LNCaP clone FGC (cell line): ENCODE measurements at places on chromosomes 1 and 21.

DNA sequence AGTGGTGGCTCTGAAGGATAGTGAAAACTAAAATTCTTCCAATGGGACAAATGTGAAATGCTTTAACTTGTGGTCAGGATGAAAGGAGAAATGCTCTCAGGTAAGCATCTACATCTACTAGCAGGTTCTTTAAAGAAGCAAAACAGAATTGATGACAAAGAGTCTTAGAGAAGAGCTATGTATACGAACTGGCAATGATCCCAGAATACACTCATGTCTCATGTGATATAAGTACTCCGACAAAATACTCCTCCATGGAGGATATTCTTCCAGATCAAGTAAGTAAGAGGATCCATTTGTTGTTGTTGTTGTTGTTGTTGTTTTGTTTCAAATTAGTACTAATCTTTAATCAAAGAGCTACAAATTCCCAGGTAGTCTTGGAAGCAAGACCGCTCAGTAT lies 174.0 kb upstream of the ATP1B1 start:
- no peak for DNase-seq

GRCh38 chr1:37949524-37950152 lies 2.8 kb upstream of the INPP5B start:
- DNase-seq = no peak

- no peak for DNase-seq
Measured at GRCh38 chr1:168686666-168687065, 42.3 kb downstream of the DPT start.

- DNase-seq = no peak
Measured at GRCh38 chr21:15159382-15160020, 94.7 kb upstream of the NRIP1 start.

DNA sequence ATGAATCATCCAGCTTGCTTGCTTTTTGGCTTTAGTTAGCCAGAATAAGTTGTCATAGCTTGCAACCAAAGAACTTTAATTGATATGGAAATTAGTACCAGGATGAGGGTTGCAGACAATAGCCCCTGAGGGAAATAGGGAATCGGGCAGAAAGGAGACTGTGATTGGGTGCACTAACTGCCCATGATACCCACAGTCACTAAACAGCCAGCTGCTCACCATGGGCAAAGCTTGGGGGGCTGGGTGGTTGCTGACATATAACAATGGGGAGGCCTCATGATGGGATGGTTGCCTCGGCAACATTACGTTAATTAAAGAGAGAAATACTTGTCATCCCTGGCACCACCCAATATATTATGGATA lies 17.8 kb upstream of the PLA2G2E start:
- no peak for DNase-seq

GRCh38 chr1:22665752-22666151 lies 12.7 kb downstream of the C1QB start:
- no peak for DNase-seq

GRCh38 chr1:53037159-53037558 lies 24.9 kb upstream of the PODN start:
- no peak for DNase-seq

GRCh38 chr1:219463636-219464035 lies 149.3 kb downstream of the ZC3H11B start:
- no peak for DNase-seq

GRCh38 chr1:231417513-231417912 lies 4.6 kb downstream of the EGLN1 start:
- DNase-seq = no peak

- DNase-seq = no peak
Measured at GRCh38 chr1:17673329-17674072, 81.6 kb upstream of the ACTL8 start.

- no peak for DNase-seq
Measured at GRCh38 chr1:230105245-230105753, 38.3 kb downstream of the GALNT2 start.

DNA sequence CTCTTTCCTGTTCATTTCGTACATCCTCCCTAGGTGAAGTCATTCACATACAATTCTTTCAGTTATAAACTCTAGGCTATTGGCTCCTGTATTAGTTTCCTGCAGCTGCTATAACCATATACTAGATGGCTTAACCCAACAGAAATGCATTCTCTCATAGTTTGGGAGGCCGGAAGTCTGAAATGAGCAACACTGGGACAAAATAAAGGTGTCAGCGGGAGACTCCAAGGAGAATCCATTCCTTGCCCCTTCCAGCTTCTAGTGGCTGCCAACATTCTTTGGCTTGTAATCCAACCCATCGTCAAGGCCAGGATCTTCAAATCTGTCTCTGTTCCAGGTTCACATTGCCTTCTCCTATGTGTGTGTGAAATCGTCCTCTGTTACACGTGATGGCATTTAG lies 71.3 kb downstream of the TOR3A start:
- no peak for DNase-seq

DNA sequence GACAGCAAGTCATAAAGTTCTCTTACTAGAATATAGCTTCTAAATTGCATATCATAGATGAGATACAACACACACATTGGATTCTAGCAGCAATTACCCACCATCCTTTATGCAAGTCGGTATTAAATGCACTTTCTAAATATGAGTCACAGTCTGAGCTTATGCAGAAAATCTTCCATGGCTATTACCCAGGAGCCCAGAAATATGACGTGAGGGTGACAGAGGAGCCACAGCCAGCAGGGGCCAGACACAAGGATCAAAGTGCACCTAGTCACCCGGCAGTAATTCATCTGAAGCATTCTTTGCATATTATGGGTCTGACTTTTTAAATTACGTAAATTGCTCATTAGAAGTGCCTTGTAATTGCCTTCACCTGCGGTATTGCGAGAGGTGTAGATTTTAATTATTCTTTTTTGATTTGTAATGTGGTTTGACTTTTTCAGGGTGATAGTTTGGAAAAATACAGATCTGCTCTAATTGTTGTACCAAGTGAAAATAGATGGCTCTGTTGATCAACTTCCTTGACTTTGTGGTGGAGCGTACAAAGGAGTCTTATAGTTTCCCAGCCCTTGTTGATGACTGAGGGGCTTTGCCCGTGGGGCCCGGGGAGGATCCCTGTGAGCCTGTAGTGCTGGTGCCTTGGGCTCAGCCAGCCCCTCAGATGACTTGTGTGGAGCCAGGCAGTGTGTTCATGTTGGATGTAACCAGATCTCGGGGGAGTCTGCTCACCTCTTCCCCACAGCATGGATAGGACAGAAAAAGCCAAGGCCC lies 470.0 kb upstream of the VAMP3 start:
- DNase-seq = no peak

- no peak for DNase-seq
Measured at GRCh38 chr21:45850181-45850580, 131.4 kb upstream of the COL6A1 start.

GRCh38 chr1:222252788-222253187 lies 295.1 kb downstream of the HHIPL2 start:
- DNase-seq = no peak

DNA sequence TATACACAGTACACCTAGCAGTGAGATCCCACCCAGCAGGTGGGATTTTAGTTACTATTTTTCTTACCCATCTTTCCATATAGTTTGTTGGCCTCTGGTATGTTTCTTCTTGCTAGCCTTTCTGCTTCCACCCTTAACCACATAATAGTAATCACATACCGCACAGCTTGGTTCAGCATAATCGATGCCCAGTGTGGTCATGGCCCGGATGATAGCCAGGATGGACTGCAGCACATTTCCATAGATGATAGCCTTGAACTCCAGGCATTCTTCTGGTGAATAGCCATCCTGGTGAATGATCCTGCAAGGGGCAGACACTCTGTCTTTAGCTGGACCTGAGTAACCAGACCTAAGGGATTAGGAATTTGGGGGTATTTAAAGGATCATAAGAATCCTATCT lies 9.5 kb downstream of the GNAT2 start:
- DNase-seq = no peak

DNA sequence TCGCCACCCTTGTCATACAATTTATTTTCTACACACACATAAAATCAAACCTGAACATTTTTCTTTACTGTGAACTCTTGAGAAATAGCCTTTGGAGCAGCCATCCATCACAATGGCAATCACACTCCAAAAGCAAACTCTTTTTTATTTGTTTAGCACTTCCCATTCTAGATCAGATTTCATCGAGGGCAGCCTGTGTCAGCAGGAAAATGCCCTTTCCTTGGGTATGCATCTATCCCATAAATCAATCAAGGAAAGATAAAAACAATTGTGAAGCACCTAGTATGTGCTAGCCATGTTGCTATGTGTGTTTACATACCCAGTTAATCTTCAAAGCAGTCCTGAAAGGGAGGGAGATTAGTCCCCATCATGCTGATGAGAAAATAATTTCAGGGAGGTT lies 484.1 kb upstream of the USP24 start:
- no peak for DNase-seq

DNA sequence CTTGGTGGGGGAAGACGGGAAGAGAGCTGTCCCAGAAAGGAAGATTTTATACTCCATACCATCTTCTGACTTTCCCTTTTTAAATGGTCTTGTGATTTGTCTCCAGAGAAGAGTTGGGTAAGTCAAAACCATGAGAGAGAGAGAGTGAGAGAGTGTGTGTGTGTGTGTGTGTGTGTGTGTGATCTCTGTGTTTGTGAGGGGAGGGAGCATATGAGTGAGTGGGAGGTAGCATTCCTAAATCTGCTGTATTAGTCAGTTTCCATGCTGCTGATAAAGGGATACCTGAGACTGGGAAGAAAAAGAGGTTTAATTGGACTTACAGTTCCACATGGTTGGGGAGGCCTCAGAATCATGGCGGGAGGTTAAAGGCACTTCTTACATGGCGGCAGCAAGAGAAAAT lies 102.0 kb upstream of the VANGL1 start:
- DNase-seq = no peak

DNA sequence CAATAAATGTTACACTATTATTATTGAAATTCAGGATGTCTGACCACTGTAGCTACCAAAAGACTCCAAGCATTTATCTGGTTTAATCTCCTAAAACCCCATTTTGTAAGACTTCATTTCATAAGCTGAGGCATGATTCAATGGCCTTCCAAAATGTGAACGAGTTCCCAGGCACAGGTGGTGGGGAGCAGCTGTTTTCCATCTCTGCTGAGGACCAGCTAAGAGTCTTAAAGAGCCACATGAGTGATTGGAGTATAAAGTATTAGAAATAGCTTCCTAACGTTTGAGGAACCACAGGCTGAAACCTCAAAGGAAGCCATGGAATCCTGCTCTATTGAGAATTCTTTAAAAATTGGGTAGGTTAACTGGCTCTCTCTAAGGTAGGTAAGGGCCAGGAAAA lies 44.9 kb downstream of the SEC16B start:
- no peak for DNase-seq

DNA sequence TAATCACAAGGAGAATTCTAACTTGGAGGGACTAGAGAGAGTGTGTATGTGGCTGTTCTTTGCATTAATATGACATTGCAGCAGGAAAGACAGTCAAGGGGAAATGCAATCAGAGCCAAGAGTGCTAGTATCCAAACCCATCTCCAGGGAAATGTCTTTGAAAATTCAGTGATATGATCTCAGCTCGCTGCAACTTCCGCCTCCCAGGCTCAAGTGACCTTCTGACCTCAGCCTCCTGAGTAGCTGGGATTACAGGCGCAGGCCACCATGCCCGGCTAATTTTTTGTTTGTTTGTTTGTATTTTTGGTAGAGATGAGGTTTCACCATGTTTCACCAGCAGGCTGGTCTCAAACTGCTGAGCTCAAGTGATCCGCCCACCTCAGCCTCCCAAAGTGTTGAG lies 16.3 kb downstream of the VASH2 start:
- no peak for DNase-seq

DNA sequence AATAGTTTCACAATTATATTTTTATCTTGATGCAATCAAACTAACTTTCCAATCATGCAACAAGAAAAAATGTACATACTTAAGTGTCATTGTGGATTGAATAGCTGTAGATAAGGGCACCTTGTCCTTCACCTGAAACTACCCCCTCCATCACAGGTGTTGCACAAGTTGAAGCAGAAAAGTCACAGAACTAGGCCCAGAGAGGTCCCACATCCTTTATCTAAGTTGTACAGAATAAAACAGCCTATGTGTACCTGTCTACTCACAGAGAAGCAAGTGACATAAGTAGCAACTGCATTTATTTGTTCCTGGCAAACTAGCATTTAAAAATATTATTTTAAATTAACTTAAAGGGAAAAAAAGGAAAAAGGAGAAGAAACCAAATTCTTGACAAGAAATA lies 256.8 kb downstream of the FAF1 start:
- no peak for DNase-seq

DNA sequence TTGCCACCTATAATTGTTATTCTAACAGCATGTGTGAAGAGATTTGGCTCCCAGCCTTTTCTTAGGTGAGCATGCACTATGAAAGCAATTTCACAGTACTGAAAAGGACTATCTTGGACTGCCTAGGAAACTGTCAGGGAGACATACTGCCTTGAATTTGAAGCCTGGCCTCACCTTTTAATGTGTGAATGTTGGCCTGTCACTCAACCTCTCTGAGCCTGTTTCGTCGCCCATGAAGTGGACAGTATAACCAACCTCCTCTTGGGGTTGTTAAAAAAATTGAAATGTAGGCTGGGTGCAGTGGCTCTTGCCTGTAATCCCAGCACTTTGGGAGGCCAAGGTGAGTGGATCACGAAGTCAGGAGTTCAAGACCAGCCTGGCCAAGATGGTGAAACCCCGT lies 20.4 kb upstream of the POU2F1 start:
- no peak for DNase-seq

DNA sequence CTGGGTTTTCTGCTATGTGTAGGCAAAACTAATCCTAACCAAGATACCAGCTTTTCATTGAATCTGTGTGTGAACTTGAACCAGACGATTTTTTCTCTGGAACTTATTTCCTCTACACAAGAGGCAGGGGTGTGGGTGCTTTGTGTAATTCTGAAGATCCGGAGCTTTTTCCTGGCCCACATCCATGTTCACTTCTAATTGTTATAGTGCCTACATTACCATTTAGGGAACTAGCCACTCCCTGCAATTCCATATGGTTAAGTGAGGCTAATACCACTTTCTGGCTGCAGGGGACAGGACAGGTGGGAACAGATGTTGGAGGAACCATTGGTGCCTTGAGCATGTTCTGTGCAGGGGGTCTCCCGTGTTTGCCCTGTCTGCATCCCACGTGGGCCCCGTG lies 83.4 kb upstream of the FMN2 start:
- no peak for DNase-seq

- no peak for DNase-seq
Measured at GRCh38 chr1:67713057-67713846, 28.3 kb downstream of the GADD45A start.

DNA sequence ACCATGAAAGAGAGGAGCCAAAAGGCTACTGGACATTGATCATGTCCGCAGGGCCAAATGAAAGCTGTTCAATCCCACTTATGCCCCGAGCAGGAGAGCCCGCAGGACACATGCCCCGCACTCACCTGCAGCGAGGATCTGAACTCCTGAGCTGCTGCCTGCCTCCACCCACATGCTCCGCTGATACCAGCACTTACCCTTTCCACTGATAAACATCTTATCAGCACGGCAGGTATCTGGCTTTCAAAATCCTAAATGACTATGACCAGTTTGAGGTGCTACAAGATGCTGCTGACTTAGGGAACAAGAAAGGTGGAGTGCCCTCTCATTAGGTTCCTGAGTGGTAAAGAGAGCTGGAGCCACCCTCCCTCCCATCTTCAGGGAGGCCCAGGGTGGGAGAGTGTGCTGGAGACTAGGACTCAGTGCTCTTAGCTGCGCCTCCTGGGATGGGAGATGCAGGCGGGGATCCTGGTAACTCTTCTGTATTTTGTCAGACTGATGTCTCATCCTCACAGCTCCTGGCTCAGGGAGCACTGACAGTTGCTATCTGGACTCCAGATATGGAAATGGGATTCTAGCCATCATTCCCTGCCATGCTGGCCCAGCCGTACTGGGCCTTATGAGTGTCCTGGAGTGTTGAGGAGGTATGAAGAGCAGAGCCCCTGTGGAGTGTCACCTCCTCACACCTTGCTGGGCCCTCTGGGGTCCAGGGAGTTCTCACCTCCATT lies 86.4 kb upstream of the F3 start:
- no peak for DNase-seq
